ENCODE measurements at places on chromosomes 2 and 18.

- DNase-seq, result no peak
Observed at GRCh38 chr2:169803480-169803879, 4.8 kb downstream of the SSB start.

DNA sequence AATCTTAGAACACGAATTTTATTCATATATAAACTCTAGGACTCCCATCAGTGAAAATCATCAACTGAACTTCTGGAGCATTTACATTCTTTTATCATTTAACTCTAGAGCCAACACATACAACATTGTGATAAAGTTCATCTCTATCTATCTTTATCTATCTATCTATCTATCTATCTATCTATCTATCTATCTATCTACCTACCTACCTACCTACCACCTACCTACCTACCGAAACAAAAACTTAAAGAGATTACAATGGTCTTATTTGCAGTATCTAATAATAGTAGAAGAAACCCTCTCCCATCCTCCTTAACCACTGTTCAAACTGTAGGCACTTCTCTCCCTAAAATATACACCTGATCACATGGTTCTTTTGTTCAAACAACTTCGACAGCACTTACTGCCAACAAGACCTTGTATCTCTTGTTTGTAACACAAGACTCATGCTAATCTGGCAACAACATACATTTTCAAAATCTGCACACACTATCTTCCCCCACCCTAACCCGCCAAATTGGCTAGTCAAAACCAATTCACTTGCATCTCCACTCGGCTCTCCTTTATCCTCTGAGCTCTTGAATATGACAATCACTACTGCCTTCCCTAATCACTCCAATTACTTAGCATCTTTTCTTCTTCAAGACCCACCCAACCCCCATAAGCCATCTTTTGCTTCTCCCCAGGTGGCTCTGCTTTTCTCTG lies 69.0 kb downstream of the GORASP2 start:
- DNase-seq, result no peak

GRCh38 chr2:71606244-71606643 lies 152.9 kb downstream of the DYSF start:
- no peak for DNase-seq

GRCh38 chr2:4420032-4420431 lies 716.7 kb downstream of the DCDC2C start:
- DNase-seq, result no peak

GRCh38 chr2:233449081-233449901 lies 95.0 kb downstream of the DGKD start:
- no peak for DNase-seq

GRCh38 chr2:70344195-70344594 lies 42.3 kb upstream of the FAM136A start:
- DNase-seq, result peak; percentile 38

Data from suppressor macrophage treated with lipopolysaccharide for 1 hour (primary cell).